ENCODE measurements at places on chromosomes 16 and 17. TPM values are rescaled to one million over a fixed set of nuclear protein-coding genes. Genes with fewer than 3 reads are reported as not detected.

The BEAN1 gene
- total RNA-seq: 1.6 TPM

GRCh38 chr16:49961089-49961488 is 63.9 kb upstream of the CNEP1R1 start:
- no peak for DNase-seq

DNA sequence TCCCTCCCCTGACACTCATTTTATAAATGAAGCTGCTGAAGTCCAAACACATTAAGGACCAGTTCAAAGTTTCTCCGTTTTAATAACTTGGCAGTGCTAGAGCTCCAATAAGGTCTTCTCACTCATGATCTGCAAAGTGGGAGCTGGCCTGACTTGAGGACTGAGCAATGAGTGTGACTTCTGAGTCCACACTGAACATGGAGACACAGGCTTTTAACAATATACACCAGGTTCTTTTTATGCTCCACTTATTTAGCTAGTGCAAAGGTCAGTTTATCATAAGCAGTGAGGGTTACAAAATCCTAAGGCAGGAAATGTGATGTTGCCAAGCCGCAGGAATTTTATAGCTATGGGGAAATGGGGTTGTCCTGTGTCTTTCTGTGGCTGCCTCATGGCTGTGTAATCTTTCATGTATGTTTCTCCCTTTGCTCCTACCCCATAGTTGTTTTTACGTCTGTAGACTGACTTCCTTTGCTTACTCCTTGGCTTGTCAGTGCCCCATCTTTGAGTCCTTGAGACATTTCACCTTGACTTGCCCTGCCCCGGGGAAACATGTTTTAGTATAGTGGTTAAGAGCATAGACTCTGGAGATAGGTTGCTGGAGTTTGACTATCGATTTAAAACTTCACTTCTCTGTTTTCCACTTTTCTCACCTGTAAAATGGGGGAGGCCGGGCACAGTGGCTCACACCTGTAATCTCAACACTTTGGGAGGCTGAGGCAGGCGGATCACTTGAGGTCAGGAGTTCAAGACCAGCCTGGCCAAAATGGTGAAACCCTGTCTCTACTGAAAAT is 12.2 kb upstream of the MMD start:
- no peak for DNase-seq

The NGFR gene
- 10.0 TPM for total RNA-seq

DNA sequence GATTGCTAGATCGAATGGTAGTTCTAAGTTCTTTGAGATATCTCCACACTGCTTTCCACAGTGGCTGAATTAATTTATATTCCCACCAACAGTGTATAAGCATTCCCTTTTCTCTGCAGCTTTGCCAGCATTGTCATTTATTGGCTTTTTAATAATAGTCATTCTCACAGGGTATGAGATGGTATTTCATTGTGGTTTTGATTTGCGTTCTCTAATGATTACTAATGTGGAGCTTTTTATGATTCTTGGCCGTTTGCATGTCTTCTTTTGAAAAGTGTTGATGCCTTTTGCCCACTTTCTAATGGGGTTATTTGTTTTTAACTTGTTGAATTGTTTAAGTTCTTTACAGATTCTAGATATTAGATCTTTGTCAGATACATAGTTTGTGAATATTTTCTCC is 36.5 kb upstream of the BCAS3 start:
- DNase-seq: no peak

GRCh38 chr16:86292171-86292775 is 218.1 kb upstream of the FOXF1 start:
- DNase-seq: no peak

DNA sequence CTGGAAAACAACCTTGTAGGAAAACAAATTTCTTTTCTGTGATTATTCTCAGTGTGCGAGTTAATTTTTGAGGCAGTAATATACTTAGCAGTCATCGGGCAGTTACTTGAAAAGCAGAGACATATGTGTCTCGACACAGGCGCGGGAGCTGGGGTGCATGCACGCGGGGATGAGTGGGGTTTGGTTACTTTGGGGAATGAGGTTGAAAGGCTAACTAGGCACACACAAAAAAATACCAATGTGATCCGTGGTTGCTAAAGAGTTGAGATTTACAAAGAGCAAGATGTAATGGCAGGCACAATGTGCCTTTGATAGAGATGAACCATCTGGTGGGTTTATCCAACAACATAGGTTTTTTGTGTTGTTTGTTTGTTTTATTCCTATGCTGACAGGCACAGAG is 703.8 kb upstream of the EEF2KMT start:
- DNase-seq: no peak

GRCh38 chr17:29723278-29724047 is 100.8 kb upstream of the CORO6 start:
- no peak for DNase-seq

DNA sequence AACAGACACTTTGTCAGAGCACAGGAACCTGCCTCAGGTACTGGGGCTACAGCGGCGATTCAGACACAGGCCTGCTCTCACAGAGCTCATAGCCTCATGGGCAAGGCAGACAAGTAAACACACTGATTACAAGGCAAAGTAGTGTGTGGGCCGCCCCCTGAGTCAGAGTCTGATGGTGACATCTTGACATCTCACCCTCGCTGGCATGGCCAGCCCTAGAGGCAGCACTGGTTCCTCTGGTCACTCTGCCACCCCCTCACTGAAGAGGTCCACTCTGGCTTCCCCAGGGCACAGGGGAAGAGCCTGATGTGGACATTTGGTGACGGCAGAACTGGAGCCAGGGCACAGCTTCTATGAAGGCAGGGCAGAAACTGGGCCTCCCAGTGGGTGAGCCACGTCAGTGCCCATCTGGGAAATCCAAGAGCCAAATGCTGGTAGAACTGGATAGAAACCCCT is 32.9 kb upstream of the TOB1 start:
- DNase-seq: no peak

The UMOD gene
- total RNA-seq: not detected

GRCh38 chr17:7261379-7262191 is 693 bp downstream of the CLDN7 start:
- DNase-seq: no peak

DNA sequence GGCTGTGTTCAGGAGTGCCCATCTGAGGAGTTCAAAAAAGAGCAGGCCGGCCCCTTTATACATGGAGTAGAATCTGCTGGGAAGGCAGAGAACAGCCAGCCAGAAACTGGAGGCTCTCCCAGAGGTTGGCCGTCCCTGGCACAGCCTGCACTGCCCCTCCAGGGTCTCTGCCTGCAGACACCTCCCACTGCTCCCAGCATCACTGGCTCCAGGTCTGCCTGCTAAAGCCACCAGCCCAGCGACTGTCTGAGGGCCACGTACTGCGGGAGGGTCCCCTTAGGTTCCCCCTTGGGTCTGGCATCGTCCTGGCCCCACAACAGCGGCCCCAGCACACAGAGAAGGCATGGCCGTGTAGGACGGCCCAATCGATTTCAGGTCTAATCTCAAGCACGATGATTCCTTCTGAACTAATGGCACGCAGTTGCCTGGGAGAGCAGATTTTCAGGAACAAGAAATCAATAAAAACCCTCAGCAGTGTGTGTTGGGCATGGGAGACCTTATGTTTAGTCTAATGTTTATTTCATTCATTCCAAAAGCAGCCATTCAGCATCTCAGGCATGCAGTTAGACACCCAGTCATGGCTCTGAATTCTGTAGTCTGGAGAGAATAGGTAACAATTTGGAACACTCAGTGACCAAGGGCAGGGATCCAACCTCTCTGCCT is 95.6 kb downstream of the PGS1 start:
- no peak for DNase-seq

DNA sequence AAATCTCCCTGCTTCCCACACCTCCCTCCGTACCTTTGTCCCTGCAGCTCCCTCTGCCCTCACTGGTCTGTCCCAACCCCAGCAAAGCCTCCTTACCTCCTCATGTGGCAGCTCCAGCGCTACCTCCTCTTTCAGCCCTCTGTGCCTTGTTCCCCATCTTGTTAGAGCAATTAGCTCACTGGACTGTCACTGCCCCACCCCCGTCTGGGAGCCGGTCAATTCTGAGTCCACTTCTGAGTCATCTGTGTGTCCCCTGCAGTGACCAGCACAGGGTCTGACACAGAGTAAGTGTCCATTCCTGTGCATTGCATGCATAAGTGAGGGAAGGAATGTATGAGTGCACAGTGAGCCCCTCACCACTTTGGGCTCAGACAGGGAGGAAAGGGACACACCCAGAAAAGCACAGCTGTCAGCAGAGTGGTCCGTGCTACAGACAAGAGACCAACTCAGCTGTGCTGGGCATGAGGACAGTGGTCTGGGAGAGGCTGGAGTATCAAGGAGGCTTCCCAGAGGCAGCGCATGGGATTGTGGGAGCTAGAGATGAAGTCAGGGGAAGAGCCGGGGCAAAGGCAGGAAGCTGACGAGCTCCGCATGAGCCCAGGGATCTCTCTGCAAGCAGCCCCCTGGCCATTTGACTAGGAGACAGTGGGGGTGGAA is 45.9 kb downstream of the PITPNM3 start:
- DNase-seq: no peak

The CHRNE gene
- 1.2 TPM for total RNA-seq

The ANKFN1 gene
- total RNA-seq: 33.9 TPM

The SLC5A11 gene
- total RNA-seq: 0.70 TPM

DNA sequence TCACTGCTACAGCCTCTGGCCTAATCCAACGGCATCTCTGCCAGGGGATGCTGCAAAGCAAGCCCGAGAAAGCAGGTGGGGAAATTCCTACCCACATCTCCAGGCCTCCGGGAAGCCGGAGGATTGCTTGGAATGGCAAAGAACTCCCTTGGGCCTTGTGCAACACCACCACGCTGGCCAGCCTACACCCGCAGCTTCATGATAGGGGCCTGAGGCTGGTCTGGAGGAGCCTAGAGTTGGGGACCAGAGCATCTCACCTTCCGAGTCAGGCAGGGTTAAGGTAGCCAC is 20.3 kb downstream of the GGA3 start:
- no peak for DNase-seq

DNA sequence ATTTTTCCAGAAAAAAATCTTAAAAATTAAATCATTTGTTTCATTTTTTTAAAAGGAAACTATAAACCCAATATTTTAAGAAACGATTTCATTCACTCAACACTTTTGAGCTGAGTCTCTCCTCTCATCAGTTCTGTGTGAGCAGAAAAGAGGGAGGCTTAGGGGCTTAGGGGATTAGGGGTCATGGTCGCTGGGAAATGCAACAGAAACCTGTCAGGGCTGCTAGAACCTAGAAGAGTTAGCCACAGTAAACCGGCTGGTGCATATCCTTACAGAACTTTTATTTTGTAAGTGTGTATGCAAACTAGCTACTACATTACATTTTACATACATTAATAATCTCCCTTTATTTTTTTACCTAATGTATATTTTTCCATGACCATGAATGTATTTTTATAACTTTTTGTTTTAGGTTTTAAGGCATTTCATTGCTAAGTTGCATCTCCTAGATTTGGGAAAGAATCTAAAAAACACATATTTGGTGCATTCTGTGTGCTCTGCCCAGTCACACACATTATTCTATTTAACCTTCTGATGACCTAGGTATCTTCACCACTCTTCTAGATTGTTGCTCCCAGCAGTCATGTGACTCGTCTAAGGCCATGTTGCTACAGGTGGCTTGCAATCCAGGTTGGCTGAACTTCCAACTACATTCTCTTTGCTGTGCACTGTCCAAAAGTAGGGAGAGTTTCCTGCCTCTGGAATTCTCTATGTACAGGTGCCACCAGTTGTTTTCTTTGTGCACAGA is 24.4 kb downstream of the TBC1D3B start:
- DNase-seq: no peak

GRCh38 chr16:75264457-75264998 is 13.1 kb upstream of the BCAR1 start:
- DNase-seq: no peak

DNA sequence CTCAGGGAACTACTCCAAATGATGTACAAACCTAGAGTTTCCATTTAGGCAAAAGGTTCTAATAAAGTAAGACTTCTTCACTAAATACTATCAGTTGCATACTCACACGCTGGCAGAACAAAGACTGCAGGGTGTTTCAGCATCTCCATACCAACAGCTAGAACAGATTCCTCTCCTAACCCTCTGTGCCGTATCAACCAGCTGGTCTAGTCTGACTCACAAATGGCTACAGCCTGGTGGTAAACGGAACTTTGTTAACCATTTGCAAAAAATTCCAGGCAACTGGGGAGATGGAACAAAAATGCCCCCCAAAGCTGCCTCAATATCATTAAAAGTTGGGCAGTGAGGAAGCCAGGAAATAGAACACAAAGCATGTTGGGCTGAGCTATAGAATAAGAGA is 217.1 kb downstream of the GRIN2A start:
- DNase-seq: no peak

- DNase-seq: peak; percentile 41
These were observed 58.5 kb downstream of the HS3ST3B1 start for GRCh38 chr17:14359163-14360020.

The KRT25 gene
- total RNA-seq: not detected

The SLC52A1 gene
- 2.5 TPM for total RNA-seq

DNA sequence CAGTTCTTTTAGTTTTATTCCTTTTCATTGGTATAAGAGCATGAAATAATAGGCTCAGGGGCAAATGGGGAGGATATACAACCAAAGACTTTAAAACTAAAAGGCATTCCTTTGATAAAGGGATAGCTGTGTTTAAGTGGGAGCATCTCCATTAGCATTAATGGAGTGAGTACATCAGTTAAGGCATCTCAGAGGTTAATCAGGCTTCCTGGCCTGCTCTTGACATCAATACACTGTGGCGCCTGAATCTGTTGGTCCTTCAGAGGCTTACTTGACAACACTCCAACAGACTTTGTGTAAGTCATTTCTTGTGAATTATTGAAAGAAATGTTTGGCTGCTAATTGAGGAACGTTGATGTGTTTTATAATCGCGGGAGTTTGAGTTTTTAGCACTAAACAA is 230.7 kb downstream of the BCAS3 start:
- no peak for DNase-seq

The EVPL gene
- 84.2 TPM for total RNA-seq

- no peak for DNase-seq
These were observed 1.5 kb downstream of the REXO5 start for GRCh38 chr16:20807862-20808261.

The WIPF2 gene
- total RNA-seq: 39.6 TPM

The DNAAF1 gene
- 1.7 TPM for total RNA-seq

GRCh38 chr17:6756425-6757031 is 682 bp downstream of the XAF1 start:
- DNase-seq: no peak

The CDH15 gene
- total RNA-seq: not detected

GRCh38 chr16:21276090-21276489 is 2.0 kb downstream of the CRYM start:
- DNase-seq: no peak

GRCh38 chr17:42389899-42390298 is 1.7 kb upstream of the STAT3 start:
- DNase-seq: no peak

The CLEC19A gene
- not detected for total RNA-seq

DNA sequence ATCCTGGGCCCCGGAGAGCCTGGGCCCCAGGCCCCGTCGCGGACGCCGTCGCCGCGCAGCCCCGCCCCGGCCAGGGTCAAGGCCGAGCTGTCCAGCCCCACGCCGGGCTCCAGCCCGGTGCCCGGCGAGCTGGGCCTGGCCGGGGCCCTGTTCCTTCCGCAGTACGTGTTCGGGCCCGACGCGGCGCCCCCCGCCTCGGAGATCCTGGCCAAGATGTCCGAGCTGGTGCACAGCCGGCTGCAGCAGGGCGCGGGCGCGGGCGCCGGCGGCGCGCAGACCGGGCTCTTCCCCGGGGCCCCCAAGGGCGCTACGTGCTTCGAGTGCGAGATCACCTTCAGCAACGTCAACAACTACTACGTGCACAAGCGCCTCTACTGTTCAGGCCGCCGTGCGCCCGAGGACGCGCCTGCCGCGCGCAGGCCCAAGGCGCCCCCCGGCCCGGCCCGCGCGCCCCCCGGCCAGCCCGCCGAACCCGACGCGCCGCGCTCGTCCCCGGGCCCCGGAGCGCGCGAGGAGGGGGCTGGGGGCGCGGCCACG is 36.8 kb upstream of the ZC3H18 start:
- no peak for DNase-seq

The CSH1 gene
- total RNA-seq: not detected
